ENCODE measurements at places on chromosomes 3 and 15. TPM values are rescaled to one million over a fixed set of nuclear protein-coding genes. Genes with fewer than 3 reads are reported as not detected.

Gene TRMT10C
- 37.5 TPM for total RNA-seq

Gene CLDN18
- not detected for total RNA-seq

Gene SAMD7
- not detected for total RNA-seq

Gene KNG1
- total RNA-seq: not detected

Gene DPPA2
- not detected for total RNA-seq

Gene LMAN1L
- total RNA-seq: not detected

Gene OSBPL10
- 18.5 TPM for total RNA-seq

Gene PPARG
- total RNA-seq: 41.7 TPM

Gene GOLGA6D
- not detected for total RNA-seq

Gene DCUN1D1
- 20.2 TPM for total RNA-seq

Gene AADAC
- total RNA-seq: 22.2 TPM

Gene C3orf85
- not detected for total RNA-seq

Gene ATP13A5
- not detected for total RNA-seq

Gene IL1RAP
- total RNA-seq: 5.9 TPM

Gene C2CD4A
- total RNA-seq: not detected

Gene PGBD4
- total RNA-seq: 1.1 TPM

Gene SLC51A
- not detected for total RNA-seq

Gene THAP10
- 7.1 TPM for total RNA-seq

Gene WDR72
- total RNA-seq: 5.5 TPM

Gene ARPIN
- 12.4 TPM for total RNA-seq

Gene CEP97
- total RNA-seq: 6.0 TPM

Gene ARL14
- 1.1 TPM for total RNA-seq

Gene RASGRF1
- 0.42 TPM for total RNA-seq

Gene CAMKV
- total RNA-seq: 0.29 TPM

Gene FBLN2
- total RNA-seq: 2.8 TPM

Gene MINDY2
- 4.2 TPM for total RNA-seq

Gene STAB1
- 0.05 TPM for total RNA-seq

Gene SCN5A
- total RNA-seq: 0.70 TPM

Gene PRICKLE2
- total RNA-seq: 3.4 TPM

Gene GABRR3
- total RNA-seq: not detected

Gene PSTPIP1
- total RNA-seq: not detected

Gene KBTBD12
- not detected for total RNA-seq

Gene GOLGA6L9
- 3.3 TPM for total RNA-seq

Gene HEG1
- total RNA-seq: 6.4 TPM

Gene IRAK2
- 23.4 TPM for total RNA-seq

Gene SAXO2
- 3.6 TPM for total RNA-seq

Gene ZFYVE19
- 16.1 TPM for total RNA-seq

Gene A4GNT
- total RNA-seq: not detected

Gene MST1R
- 7.5 TPM for total RNA-seq

Gene ADAMTSL3
- total RNA-seq: 0.76 TPM

Gene SLTM
- total RNA-seq: 97.7 TPM

Gene IP6K2
- total RNA-seq: 45.5 TPM

Gene CCR5
- not detected for total RNA-seq

Gene DAPK2
- 2.4 TPM for total RNA-seq
